ENCODE measurements at places on chromosomes 1 and 21.
A peak's percentile ranks its signal among the peaks of the same experiment; 100 is the strongest.

- DNase-seq, result no peak
These were observed 6.7 kb downstream of the SPRR2E start for GRCh38 chr1:153087652-153088051.

DNA sequence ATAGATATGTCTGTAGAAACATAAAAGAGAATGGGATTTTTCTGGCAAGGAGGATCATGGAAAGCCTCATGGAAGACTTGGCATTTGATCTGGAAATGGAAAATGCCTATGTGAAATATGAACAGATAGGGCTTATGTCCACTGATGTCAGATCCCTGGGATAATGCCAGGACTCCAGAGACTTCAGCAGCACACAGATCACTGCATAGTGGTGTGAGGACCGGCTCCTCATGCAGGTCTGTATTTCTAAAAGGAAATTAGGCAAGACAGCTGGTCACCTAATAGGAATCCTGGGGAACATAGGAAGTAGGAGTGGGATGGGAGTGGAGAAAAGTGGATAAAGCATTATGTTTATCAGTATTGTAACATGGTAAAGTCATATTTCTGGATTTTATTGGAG, 56.8 kb upstream of the IPO9 start:
- no peak for DNase-seq

GRCh38 chr1:160607011-160607671, 27.8 kb upstream of the CD84 start:
- no peak for DNase-seq

- no peak for DNase-seq
These were observed 20.6 kb downstream of the NIBAN1 start for GRCh38 chr1:184953600-184954219.

- peak; percentile 15 for DNase-seq
These were observed 5.6 kb upstream of the LRRC3 start for GRCh38 chr21:44449473-44450363.

DNA sequence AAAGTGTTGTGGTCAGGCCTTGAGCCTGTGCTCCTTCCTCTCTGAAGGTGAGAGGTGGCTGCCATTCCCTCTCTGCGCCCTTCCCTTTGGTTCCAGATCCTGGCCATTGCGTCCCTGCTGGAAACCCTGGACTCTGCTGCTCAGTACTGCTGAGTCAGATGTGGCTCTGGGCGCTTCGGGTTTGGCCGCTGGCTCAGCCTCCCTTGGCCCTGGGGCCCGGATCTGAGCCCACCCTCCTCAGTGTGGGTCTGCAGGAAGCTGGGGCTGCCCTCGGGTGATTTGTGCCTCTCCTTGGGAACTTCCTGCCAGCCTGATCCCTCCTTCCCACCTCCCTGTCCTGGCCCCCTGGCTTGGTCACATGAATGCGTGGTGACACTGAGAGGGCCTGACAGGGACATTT, 32.2 kb downstream of the QSOX1 start:
- DNase-seq, result no peak

GRCh38 chr1:161229896-161230295, 4.0 kb downstream of the TOMM40L start:
- DNase-seq, result no peak

GRCh38 chr21:43719748-43720538, 1.0 kb downstream of the PDXK start:
- DNase-seq, result peak; percentile 12

DNA sequence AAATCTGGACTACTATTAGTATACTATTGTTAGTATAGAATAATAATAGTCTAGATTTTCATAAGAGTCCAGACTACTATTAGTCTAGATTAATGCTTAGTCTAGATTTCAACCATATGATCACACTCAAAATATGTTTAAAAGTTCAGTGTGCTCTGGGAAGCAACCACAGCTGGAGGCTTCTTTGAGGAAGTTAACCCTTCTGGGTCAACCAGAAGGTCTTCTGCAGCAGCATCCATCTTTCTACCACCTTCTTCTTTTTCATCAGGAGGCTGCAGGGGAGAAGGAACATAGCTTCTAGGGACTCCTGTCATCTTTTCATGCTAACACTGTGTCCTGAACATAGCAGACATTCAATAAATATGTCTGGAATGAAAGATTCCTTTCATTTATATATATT, 51.2 kb upstream of the DNAJC6 start:
- DNase-seq, result no peak

DNA sequence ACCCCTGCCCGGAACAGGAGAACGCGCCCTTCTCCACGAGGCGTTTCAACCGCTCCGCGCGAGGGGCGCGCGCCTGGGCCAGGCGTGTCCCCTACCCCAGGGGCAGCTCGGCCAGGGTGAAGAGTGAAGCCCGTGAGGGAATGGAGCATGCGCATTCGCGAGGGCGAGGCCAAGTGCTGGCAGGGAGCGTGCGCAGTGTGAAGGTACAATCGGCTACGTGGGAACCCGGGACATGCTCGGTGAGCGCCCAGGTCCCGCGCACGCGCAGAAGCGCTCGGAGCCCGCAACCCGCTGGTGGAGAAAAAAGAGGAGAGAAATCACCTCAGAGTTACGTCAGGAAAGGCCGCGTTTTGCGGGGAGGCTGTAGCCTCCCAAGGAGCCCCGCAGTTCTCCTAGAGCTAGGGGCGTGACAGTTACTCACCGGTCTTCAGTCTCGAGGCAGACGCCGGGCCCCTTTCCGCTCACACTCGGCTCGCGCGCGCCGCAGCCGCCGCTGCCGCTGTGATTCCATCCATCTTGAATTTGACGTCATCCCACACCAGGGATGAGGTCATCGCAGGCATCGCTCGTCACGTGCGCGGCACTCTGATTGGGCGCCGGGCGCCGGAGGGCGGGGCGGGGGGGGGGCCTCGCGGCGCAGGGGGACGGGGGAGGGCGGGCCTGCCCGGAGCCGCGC, at the start of gene ZBTB21:
Gene ZBTB21 (minus strand): TSS at position 530 of the 676 bp plus-strand sequence. CDS start 16,265 bp downstream, outside the sequence.
- peak; percentile 100 for DNase-seq

DNA sequence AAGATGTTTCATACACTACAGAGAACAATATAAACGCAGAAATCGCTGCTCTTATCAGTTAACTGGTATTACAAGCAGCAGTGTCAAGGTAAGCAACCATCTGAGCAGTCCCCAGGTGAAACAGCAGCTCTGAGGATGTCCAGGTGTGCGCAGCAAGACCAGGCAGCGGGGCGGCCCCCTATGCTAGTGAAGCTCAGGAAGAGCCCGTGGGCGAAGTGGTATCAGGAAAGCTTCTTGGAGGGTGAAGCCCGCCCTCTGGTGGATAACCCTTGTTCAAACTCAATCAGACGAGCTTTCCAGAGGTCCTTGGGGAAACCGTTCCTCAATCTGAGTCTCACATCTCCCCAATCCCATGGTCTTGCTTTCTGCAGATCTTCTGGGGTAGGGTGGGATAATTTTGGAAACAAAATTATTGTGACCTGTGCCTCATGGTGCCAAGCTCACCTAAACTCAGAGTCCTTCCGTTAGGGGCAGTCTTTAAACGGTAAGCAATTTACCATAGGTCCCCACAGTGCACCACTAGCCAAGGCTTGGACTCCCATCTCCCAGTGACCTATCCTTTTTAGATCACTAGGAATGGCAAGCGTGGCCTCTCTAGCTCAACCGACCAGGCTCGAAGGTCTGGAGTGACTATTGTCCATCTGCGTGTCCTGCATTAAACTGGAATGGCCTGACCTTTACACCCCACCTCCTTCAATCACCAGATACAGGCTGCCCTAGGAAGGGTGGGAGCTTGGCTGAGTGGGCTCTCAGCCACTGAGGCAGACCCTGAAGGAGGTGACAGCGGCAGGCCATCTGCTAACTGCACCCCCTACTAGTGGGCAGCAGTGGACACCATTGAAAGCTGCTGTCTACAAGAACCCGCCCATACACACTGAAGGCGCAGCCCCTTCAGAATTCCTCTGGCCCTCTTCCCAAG, 13.6 kb upstream of the FAM110D start:
- DNase-seq, result peak; percentile 81

- no peak for DNase-seq
These were observed 61.4 kb upstream of the DYNLT5 start for GRCh38 chr1:66690666-66691381.

GRCh38 chr1:85502625-85503083, 37.7 kb upstream of the DDAH1 start:
- DNase-seq, result no peak

- DNase-seq, result no peak
These were observed 404.0 kb upstream of the VAMP3 start for GRCh38 chr1:7366955-7367665.

DNA sequence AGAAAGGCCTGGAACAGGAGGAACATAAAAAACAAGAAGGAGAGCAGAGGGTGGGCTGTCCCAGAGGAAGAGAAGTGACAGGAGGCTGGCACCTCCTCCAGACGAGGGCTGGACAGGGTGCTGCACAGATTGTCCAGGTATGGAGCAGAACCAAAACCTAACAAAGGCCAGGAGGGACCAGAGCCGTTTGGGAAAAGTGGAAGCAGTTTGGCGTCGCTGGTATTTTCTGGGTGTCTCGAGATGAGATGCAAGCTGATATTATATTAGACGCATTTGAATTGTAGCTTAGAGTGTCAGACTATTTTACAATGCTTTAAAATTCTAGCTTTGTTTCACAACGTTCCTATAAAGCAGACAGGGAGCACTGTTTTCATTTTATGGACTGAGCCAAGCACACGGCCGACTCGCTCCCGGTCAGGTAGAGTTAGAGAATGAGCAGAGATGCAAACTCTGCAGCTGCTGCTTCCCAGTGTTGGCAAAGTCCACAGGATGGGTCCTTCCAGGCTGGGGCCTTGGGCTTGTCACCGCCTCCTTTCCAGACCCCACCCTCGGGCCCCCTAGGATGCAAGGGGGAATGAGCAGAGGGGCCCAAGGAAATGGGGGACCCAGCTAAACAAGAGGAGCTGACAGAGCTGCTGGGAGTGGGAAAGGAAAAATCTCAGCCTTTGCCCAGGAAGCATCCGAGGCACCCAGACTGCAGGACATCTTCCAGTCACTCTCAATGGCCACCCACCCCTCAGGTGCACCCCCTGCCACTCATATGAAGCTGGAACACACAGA, 60.8 kb upstream of the TMPRSS2 start:
- DNase-seq, result no peak

GRCh38 chr1:218529646-218530300, 184.6 kb downstream of the TGFB2 start:
- no peak for DNase-seq

GRCh38 chr1:50970509-50970887, 453 bp downstream of the CDKN2C start:
- DNase-seq, result no peak

DNA sequence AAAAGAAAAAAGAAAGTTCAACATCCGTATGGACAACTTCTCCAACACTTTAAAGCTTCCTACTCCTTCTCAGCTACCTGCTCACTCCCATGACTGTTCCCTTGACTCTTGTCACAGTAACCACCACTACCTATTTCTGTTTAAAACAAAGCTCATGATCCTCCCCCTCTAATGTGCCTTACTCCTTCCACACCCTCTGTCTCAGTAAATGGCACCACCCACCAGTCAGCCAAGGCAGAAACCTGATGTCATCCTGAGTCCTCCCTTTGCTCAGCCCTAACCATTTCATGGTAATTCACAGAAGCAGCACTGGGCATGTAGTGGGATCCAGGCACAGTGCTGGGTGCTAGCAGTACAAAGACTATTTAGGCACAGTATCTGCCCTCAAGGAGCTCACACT, 63.0 kb upstream of the PPM1J start:
- no peak for DNase-seq

GRCh38 chr1:232423591-232423990, 206.3 kb downstream of the SIPA1L2 start:
- no peak for DNase-seq

GRCh38 chr1:5502311-5503194, 489.7 kb downstream of the NPHP4 start:
- DNase-seq, result no peak

- DNase-seq, result no peak
These were observed 36.7 kb upstream of the RAP1A start for GRCh38 chr1:111582644-111583618.

- peak; percentile 69 for DNase-seq
These were observed 44.7 kb upstream of the GOLT1A start for GRCh38 chr1:204258213-204259115.

DNA sequence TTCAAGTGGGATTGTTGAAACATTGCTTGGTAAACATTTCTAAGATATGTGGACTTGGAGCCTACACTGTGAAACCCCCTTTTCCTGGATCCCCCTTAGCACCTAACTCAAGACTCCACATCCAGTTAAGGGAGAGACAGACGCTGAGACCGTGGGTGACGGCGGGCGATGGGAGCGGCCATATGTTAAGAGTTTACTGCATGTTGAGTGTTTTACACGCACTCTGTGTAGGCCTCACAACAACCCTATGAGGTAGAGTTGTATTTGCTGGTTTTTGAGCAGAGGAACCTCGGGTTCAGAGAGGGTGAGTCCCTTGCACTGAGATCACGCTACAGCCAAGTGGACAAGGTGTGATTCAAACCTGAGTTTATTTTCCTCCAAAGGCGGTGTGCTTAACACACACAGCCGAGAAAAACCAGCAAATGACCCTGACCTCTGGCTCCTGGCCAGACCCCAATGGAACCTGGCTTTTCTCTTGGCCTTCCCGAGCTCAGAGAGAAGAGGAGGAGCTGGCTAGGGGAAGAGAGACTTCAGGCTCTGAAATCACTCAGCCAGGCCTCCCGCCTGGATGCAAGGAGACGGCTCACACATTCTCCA, 46.9 kb upstream of the GOLT1A start:
- no peak for DNase-seq

DNA sequence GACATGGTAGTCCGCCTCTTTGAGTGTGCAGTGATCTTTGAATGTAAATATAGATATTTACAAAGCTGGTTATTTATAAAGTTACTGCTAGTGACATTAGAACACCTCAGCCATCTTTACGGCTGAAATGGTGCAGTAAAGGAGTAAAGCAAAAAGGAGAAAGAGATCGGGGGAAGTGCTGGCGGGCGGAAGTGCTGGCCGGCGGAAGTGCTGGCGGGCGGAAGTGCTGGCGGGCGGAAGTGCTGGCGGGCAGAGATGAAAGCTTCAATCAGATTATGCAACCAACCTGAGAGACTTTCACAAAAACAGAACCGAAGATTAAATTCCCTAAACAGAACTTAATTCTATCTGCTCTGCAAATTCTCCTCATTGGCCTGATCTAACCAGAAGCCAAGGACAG, 1.4 kb upstream of the OR14A16 start:
- DNase-seq, result no peak

- no peak for DNase-seq
These were observed 166.3 kb upstream of the USP24 start for GRCh38 chr1:55381491-55381890.

GRCh38 chr1:183002797-183003196, 20.4 kb upstream of the LAMC1 start:
- no peak for DNase-seq

GRCh38 chr1:149925345-149925744, 2.3 kb downstream of the SF3B4 start:
- no peak for DNase-seq

- DNase-seq, result no peak
These were observed 137.4 kb downstream of the C1orf21 start for GRCh38 chr1:184524248-184524647.

- no peak for DNase-seq
These were observed 12.4 kb downstream of the SAMSN1 start for GRCh38 chr21:14533499-14534428.
